Daoy (cell line): ENCODE measurements at places on chromosomes 11 and 22. TPM values are rescaled to one million over a fixed set of nuclear protein-coding genes. Genes with fewer than 3 reads are reported as not detected.
A peak's percentile ranks its signal among the peaks of the same experiment; 100 is the strongest.

DNA sequence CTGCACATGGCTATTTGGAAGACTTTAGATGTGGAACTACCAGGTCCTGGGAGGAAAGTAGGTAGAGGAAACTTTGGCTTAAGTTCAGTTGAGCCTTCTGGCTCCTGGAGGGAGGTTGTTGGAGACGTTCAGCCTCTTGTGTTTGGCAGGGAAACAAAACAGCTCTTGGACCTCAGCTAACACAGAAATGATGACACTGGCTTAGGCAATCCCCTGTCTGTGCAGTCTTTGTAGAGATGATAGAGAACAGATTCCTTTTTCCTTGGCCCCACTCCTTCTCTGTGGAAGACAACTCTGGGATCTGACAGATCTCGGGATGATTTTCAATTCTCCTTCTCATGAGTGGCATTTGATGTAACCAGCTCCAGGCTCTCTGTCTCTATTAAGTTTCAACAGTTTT lies 428.5 kb downstream of the TMEM135 start:
- no peak for DNase-seq

Gene DEPDC7
- 10.5 and 16.4 TPM in 2 replicates for total RNA-seq

Gene OR6A2
- total RNA-seq: 0.06 TPM in 1 of 2 replicates, not detected in the other

DNA sequence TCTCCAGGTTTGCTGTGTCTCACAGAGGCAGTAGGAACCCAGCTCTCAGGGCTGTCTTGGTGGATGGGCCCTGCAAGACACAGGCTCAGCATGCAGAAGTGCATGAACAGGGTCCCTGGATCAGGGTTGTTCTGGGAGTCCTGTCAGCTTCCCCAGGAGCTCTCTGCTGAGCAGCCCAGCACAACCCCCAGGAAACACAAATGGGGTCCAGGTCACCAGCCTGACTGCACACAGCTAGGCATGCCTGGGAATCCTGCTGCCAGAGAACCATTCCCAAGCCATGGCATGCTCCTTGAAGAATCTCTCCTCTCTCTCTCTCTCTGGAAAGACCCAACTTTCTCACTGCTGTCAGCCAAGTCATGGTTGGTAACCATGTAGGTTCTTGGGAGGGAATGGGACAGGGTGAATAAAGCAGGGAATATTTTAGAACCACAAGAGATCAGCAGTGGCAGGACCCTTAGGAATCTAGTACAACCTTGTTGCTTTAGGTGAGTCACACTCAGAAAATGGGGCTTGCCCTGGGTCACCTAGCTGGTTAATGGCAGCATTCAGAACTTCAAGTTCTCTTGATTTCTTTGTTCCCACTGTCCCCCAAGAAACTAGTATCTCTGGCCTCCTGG lies 21.4 kb downstream of the TUB start:
- no peak for DNase-seq

- no peak for DNase-seq
Measured at GRCh38 chr11:2173150-2173693, 1.6 kb upstream of the TH start.

Gene PNPLA3
- total RNA-seq: 1.4 and 4.2 TPM in 2 replicates

Gene OR52I2
- not detected in 2 replicates for total RNA-seq

GRCh38 chr11:2810411-2811205 lies 75.0 kb downstream of the CDKN1C start:
- DNase-seq: no peak

DNA sequence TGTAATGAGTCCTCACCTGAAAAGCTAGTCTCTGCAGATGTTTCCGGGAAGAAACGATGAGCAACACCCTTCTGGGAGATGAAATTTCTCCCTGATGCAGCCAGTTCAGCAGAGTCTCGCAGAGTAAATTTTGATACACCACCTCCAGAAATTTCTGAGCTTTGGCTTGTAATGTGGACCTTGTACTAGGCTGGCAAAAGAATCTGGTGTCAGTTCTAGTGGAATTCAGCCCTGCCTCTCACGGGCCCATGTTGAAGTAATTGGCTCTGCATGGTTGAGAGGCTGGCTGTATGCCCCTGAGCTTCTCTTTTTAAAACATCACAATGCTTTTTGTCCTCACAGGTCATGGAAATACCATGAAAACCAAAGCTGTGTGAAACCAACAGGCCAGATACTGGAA lies at the start of gene GLYAT:
Gene GLYAT, minus strand, starts transcription at position 125 of the 400 bp plus-strand sequence. CDS start 7,447 bp downstream, outside the sequence.
- no peak for DNase-seq

GRCh38 chr11:29190313-29190712 lies 826.5 kb downstream of the KCNA4 start:
- no peak for DNase-seq

DNA sequence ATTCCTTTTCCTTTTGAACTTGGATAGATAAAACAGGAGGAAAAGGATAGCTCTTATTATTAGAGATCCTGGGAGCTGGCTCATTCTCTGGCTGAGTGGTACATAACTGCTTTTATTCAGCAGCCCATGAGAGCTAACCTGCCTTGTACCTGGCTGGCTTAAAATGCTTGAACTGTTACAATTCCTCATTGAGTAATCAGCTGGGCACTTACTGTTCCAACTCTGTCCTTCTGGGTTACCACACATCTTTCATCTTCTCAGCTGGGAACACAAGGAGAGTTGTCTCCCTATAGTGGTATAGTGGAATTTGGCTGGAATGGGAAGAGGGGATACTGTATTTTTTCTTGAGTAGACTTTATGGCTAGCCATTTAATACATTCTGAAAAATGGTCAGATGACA lies 39.8 kb upstream of the SPTBN2 start:
- no peak for DNase-seq

Gene BSCL2
- 56.9 and 79.5 TPM in 2 replicates for total RNA-seq

- DNase-seq: no peak
Measured at GRCh38 chr11:61056981-61057380, 45.3 kb upstream of the CD5 start.

Gene CHEK1
- 64.8 and 65.3 TPM in 2 replicates for total RNA-seq

Gene CPT1A
- 12.4 and 16.5 TPM in 2 replicates for total RNA-seq

- DNase-seq: no peak
Measured at GRCh38 chr11:32116668-32117067, 25.8 kb downstream of the RCN1 start.

- peak; percentile 65 for DNase-seq
Measured at GRCh38 chr11:11798586-11799438, 43.0 kb upstream of the USP47 start.

GRCh38 chr11:101096036-101096704 lies 33.4 kb downstream of the PGR start:
- DNase-seq: no peak

DNA sequence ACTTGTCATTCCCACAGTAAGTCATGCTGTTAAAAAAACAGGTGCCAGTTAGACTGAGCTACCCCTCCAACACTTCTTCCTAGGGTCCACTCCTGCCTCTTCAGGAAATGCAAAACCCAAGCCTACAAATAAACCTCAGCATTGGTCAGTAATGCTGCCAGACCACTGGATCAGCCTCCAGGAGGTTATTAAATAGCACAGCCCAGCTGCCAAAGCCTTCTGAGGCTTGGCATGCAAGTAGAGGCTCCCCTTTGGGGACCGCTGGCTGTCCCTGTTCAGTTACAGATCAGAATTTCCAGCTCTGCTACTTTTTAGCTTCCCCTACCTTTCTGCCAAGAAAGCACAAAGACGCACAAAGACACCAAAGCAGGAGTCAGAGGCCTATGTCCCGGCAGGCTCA lies 33.3 kb downstream of the ABTB2 start:
- DNase-seq: no peak

Gene VEGFB
- 6.7 and 8.9 TPM in 2 replicates for total RNA-seq

GRCh38 chr11:123145661-123146060 lies 49.4 kb downstream of the CLMP start:
- no peak for DNase-seq

Gene CLDN5
- 0.11 TPM in 1 of 2 replicates, not detected in the other for total RNA-seq

DNA sequence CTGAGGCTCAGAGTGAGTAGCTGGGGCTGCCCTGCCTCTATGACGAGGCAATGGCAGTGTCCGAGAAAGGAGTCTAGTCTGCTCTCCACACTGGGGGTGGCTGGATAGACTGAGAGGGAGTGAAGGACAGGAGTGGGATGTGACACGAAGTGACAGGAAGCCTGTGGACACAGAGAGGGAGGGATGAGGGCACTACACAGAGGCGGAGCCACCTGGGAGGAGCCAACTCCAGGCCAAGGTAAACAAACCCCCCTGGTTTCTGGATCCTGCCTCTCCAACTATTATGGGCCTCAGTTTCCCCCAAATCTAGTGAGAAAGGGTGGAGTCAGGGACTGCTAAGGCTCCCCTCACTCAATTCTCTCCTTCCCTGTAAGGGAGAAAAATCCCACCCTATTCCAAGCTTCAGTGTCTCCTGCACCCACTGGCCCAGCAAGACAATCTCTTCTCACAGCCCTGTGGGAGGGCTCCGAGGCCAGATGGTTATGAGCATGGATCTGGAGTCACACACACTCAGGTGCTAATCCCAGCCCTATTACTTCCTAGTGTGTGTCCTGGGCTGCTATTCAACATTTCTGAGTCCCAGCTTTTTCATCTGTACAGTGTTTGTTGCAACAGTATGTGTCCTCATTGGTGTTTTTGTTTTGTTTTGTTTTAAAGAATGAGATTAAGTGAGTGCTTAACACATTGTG lies 24.9 kb downstream of the ASPHD2 start:
- DNase-seq: no peak

Gene OR51E2
- 0.06 TPM in 1 of 2 replicates, not detected in the other for total RNA-seq
